ENCODE measurements at places on chromosomes 5 and 9.

- DNase-seq, result no peak
Measured at GRCh38 chr5:136686192-136686872, 321.0 kb upstream of the TRPC7 start.

- peak; percentile 19 for DNase-seq
Measured at GRCh38 chr9:132694144-132694543, 23.9 kb downstream of the GTF3C4 start.

DNA sequence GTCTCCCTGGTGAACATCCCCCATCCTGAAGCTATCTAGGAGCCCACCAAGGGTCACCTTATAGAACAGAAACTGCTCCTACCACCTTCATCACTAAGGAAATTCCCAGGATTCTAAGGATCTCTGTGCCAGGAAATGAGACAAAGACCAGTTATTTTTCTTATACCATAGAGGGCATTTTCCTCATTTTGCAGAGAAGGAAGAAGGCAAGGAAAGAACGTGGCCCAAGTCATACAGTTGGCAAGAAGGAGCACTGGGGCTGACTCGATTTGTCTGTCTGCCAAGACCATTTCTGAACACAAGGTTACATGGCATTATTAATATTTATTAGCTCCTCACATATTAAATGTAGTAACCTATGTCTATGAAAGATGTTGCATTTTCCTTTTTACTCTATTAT, 49.6 kb upstream of the TNFSF15 start:
- no peak for DNase-seq

- no peak for DNase-seq
Measured at GRCh38 chr9:126886034-126886822, 25.8 kb downstream of the ZBTB34 start.

- DNase-seq, result peak; percentile 9
Measured at GRCh38 chr5:376799-377325, 55.3 kb downstream of the AHRR start.

- no peak for DNase-seq
Measured at GRCh38 chr9:124017051-124017928, 5.7 kb downstream of the LHX2 start.

DNA sequence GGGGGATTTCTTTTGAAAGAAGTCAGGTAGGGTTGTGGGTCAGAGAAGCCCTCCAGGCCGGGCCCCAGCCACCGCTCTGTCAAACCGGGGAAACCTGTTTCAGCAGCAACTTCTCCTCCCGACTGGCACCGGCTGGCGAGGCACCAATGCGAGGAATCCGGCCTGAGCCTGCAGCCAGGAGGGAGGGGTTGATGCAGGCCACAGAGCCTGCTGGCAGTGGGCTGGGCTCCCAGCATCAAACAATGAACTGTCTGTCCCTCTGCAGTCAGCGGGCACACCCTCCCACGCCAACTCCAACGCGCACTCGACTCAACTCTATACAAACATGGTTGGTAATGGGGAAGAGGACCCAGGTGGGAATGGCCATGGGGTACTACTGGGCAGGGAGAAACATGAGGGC, 12.1 kb downstream of the PCDH1 start:
- DNase-seq, result no peak

GRCh38 chr5:12460493-12461261, 556.4 kb upstream of the CTNND2 start:
- DNase-seq, result no peak

- DNase-seq, result no peak
Measured at GRCh38 chr5:10485142-10485795, 43.6 kb downstream of the ROPN1L start.

DNA sequence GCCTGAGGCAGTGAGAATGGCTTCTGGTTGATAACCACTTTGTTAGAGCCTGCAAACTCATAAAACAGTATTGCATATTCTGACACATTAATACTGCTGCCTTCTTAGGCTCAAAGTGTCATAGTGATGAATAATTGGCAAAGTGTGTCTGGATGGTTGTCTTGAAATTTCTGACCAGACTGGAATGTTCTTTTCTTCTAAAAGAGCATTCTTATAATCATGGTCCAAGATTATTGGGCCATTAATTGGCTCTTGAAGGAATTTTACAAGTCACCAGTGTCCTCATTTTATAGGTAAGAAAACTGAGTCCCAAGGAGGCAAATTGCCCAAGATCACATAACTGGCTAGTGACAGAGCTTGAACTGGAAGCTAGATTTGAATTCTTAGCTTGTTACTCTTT, 111.7 kb downstream of the PCSK1 start:
- DNase-seq, result no peak

GRCh38 chr5:42666869-42667268, 89.7 kb upstream of the CCDC152 start:
- no peak for DNase-seq

GRCh38 chr9:93893899-93894690, 61.1 kb downstream of the BARX1 start:
- no peak for DNase-seq

GRCh38 chr5:138139781-138140090, 508 bp upstream of the NME5 start:
- DNase-seq, result no peak

GRCh38 chr9:121690316-121690715, 38.9 kb downstream of the DAB2IP start:
- DNase-seq, result no peak

- DNase-seq, result no peak
Measured at GRCh38 chr9:6818292-6818922, 60.6 kb downstream of the KDM4C start.

DNA sequence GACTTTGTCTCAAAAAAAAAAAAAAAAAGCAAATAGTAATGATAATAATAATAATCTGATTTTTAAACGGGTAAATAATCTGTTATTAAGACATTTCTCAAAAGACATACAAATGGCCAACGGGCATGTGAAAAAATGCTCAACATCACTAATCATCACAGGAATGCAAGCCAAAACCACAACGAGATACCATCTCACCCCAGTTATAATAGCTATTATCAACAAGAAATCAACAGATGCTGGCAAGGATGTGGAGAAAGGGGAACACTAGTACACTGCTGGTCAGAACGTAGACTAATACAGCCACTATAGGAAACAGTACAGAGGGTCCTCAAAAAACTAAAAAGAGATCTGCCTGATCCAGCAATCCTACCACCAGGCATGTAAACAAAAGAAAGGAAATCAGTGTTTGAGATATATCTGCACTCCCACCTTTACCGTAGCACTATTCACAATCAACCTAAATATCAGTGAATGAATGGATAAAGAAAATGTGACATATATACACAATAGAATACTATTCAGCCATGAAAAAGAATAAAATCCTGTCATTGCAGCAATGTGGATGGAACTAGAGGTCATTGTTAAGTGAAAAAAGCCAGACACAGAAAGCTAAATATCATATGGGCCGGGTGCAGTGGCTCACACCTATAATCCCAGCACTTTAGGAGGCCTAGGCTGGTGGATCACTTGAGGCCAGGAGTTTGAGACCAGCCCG, 24.9 kb downstream of the VAV2 start:
- DNase-seq, result no peak
